ENCODE measurements at places on chromosomes 1 and 21.

DNA sequence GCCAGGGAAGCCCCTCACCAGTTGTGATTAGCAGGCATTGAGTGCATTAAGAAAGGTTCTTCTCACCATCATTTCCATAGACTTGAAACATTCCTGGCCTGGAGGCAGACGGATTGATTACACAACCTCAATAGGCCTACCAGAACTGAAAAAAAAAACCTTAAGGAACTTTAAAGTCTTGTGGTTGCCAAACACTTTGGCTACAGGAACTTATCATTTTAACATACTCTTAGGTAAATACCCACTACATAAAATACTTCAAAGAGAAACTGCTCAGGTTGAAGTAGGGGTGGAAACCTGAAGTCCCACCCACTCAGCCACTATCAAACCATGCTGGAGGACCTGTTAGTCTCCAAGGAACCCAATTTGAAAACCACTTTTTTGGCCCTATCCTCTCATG is 22.4 kb upstream of the HMGB4 start:
- DNase-seq, result no peak

GRCh38 chr1:76257823-76258222 is 183.3 kb downstream of the ST6GALNAC3 start:
- no peak for DNase-seq

- no peak for DNase-seq
Measured at GRCh38 chr1:114702737-114703136, 7.4 kb upstream of the AMPD1 start.

- no peak for DNase-seq
Measured at GRCh38 chr1:29804181-29804899, 568.0 kb downstream of the PTPRU start.

- DNase-seq, result no peak
Measured at GRCh38 chr1:62726011-62726442, 37.8 kb upstream of the DOCK7 start.

GRCh38 chr1:3641046-3641760 is 8.7 kb downstream of the WRAP73 start:
- DNase-seq, result no peak

DNA sequence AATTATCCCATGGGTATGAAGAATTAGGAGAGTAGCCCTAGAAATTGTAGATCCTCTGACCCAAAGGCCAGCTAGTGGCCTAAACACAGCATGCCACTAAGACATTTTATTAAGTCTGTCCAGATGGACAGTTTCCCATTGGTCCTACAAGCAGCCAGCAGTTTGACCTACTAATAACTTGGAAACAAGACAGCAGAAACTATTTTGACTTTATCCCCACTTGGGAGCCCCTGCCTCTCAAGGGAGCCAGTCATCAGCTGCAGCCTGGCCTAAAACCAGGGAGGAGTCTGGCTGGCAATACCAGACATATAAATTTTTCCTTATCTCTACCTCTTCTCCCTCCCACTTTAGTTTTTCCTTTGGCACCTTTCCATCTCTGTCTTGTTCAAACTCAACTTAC is 222.6 kb upstream of the KCTD3 start:
- DNase-seq, result no peak

- DNase-seq, result no peak
Measured at GRCh38 chr1:184379111-184379752, 7.6 kb upstream of the C1orf21 start.

DNA sequence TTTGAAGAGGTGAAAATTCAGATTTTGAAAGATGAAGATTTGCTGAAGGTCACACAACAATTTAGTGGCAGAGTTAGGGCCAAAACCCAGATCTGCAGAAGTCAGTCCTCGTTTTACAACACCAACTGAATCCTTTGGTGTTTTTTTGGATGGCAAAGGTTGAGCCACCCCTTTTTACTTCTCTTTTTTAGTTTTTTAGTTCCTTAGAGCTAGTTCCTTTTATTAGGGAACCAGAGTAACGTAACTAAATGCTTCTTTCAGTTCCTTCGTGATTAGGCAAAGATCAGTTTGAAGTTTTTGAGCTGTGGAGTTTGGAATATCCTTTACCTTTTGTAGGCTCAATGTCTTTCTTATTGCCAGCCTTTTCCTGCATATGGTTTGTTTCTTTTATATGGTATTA is 67.9 kb upstream of the ARID1A start:
- no peak for DNase-seq

GRCh38 chr1:54379555-54380289 is 26.5 kb downstream of the SSBP3 start:
- no peak for DNase-seq

DNA sequence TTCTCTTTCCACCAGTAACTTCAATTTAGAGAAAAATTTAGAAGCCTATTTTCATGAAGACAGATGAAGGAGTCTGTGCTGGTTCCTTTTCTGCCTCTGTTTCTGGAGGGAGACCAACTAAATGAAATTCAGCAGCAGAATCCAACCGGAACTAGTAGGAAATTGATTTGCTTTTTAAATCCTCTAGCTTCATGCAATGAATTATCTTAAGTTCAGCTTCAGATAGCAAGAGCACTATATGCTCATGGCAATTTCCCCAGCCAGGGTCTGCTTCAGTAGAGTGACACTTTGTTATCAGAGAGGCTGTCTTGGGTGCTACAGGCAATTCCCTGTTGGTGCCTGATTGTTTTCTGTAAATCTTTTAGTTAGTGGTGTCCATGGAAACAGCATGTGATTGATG is 189.7 kb downstream of the SLC35F3 start:
- DNase-seq, result no peak

- no peak for DNase-seq
Measured at GRCh38 chr1:18603212-18603852, 27.3 kb upstream of the PAX7 start.

GRCh38 chr1:44501047-44501890 is 96.2 kb downstream of the RNF220 start:
- DNase-seq, result no peak

- no peak for DNase-seq
Measured at GRCh38 chr1:145916745-145917144, 1.8 kb downstream of the PEX11B start.

GRCh38 chr1:173176246-173176645 is 30.9 kb downstream of the TNFSF4 start:
- no peak for DNase-seq

GRCh38 chr1:174157157-174157806 is 2.0 kb upstream of the RABGAP1L start:
- no peak for DNase-seq

GRCh38 chr1:200376528-200376927 is 33.3 kb downstream of the ZNF281 start:
- no peak for DNase-seq

DNA sequence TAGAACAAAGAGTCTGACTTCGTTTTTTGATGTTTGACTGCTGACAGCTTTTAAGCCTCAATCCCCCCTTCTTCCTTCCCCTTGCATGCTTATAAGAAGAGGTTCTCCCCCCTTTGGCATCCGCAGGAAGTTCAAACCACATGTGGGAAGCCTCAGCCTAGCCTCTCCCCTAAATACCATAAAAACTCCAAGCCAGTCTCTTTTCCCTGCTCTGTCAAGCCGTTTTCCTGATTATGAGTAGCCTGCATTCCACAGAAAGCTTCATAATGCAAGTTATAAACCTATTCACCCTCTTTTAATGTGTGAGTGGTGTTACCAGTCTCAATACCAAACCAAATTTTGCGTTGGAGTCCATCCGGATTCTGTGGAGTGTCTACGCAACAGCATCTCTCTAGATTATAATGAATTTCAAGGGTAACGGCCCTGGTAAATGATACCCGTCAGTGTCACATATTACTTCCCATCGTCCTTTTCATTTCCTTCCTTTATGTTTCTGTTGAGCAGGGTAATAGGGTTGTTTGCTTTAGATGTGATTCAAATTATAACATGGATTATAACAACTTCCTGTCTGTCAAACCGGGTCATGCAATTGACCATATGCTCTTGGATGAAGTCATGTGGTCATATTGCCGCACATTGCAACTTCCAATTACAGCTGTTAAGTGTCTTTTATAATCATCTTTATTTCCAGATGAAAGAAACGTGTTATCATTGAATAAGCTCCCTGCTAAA is 717.5 kb downstream of the RWDD3 start:
- DNase-seq, result no peak

DNA sequence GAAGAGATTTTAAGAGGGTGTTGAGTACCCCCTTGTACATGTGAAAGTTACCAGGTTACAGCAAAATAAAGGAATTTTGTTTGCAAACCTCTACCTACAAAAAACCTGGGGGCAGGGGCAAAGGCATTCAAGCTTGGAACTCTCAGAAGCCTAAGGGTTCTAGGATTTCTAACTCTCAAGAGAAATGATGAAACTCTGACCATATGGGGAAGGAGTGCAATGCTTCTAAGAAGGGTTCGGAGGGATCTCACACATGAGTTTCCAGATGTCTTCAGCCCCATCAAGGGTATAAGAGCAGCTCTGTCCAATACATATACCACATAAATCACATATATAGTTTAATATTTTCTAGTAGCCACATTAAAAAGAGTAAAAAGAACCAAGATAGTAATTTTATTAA is 7.3 kb upstream of the FCGR2A start:
- DNase-seq, result no peak

DNA sequence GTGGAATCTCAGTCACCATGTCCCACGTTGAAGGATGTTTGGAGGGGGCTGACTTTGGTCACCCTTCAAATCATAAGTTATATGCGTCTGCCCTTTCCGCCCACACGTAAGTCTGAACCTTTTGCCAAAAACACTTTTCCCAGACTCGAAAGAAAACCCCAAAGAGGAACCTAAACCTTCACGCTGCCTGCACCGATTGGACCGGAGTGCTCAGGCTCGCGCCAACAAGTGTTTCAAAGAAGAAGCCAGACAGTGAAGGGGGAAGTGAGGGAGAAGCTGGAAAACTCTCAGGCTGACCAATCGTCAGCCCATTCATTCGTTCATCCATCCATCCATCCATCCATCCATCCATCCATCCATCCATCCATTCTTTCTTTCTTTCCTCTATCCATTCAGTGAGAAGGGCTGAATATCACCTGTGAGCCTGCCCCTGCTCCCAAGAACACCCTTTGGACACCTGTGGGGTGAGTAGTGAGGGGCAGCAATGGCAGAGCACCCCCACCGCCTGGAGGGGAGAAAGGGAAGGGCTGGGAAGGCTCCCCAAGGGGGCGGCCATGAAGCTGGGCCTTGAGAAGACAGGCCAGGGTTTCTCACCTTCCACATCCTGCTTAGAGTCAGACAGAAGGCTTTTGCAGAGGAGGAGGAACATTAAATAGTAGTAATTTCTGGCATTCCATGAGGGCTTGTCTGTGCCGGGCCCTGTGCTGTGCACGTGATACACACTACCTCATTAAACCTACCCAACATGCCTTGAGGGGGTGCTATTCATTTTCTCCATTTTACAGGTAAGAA is 27.1 kb upstream of the RUNX3 start:
- no peak for DNase-seq

GRCh38 chr1:190475421-190476141 is 2.1 kb downstream of the BRINP3 start:
- no peak for DNase-seq

GRCh38 chr1:78373676-78374075 is 117.1 kb upstream of the PTGFR start:
- DNase-seq, result no peak

DNA sequence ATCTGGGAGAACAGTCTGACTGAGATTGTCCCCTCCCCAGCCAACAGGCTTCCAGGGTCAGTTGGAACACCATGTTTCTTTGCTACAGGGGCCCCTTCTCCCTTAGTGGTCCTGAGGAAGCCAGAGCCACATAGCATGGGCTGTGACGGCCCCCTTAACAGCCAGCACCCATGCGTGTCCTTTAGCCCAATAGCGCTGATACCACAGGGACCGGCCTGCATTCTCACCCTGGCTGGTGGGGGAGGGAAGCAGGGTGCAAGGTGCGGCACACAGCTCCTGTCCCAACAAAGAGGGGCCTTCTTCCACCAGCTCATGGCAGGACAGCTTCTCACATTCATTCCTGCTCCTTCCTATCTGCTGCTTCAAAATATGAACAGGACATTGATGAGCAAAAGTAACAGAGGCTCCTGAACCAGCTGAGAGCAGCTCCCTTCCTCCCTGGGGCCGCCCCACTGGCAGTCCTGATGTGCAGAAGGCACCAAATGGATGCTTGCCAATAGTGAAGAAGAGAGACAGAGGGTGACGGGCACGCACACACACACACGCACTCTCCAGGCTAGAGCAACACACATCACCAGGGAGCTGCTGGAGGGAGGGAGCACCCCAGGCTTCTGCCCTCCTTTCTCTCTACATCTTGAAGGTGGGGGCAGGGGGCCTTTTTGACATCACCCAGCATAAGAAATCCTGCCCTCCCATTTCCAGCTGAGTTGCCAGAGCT is 99.4 kb downstream of the CRYAA start:
- DNase-seq, result no peak

DNA sequence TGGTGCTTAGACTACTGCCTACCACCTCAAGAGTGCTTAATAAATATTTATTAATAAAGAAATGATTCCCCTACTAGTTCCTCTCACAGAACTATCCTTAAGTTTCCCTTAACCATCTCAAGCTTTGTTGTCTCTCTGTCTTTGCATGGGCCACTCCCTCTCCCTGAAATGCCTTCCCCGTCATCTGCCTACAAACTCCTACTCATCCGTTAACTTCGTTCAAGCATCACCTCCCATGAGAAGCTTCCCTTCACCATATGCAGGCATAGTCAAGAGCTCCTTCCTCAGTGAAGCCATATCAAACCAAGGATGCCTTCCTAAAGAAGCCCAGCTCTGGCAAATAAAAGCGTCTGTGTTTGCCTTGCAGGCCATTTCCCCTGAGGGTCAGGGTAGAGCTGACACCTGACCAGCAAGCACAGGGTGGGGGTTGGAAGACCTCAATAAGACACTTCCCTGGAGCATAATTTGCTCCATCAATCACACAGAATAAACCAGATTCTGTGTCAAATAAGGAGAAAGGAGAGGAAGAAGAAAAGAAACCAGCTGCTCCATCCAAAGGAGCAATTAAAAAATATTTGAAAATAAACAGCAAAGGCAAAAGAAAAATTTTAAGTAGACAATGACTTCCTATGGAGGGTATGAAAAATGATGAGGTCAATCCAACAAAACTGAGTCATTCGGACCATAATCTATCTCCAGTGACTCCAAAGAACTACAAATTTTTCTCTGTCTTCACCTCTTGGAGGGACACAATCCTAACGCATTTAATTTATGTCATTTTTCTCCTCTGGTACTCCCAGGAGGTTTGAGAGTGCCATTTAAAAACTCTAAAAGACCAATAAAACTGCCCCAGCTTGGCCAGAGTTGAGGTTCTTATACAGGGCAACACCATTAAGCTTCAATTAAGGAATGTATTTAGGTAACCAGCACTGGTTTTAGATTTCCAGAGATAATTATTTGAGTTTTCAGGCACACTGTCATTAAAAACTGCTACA is 303.6 kb downstream of the KCNH1 start:
- no peak for DNase-seq

GRCh38 chr21:42312626-42313104 is 2.5 kb downstream of the TFF3 start:
- no peak for DNase-seq

Measured in activated CD4-positive, alpha-beta T cell treated with anti-CD3 and anti-CD28 coated beads for 24 hours (primary cell).